ENCODE measurements at places on chromosomes 6 and 20. TPM values are rescaled to one million over a fixed set of nuclear protein-coding genes. Genes with fewer than 3 reads are reported as not detected.
A peak's percentile ranks its signal among the peaks of the same experiment; 100 is the strongest.

Gene CSTF1
- 25.6 TPM for total RNA-seq

Gene MICB
- total RNA-seq: 3.6 TPM

Gene CST7
- not detected for total RNA-seq

Gene VSX1
- total RNA-seq: not detected

Gene TAF4
- 20.0 TPM for total RNA-seq

Gene TBC1D20
- 39.6 TPM for total RNA-seq

Gene UBD
- total RNA-seq: not detected

GRCh38 chr20:45959126-45959525, 12.9 kb downstream of the ZNF335 start:
- H3K27me3 ChIP-seq: no peaks in the 10 kb centered on the region
- no peak overlapping the region for H3K4me3 ChIP-seq
- H3K4me1 ChIP-seq: no peaks in the 10 kb centered on the region
- H3K36me3 ChIP-seq: peaks cover 5% of the 10 kb centered on the region
- DNase-seq: no peak

DNA sequence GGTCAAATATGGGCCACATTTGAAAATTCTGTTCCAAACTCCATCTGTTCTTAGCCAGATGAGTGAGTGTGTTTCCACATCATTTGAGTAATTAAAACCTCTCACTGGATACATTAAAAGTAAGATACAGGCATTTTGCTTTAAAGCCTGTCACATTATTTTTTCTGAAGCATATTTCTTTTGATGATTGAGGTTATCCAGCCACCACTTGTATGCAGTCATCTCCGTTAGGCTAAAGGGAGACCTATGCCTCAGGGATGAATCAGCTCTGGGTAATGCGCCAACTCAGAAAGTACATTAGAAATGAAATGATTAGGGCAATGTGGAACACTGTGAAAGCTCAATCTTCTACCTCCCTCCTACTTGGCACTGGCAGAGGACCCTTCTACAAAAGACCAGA, 90.7 kb downstream of the SNAP25 start:
- H3K27ac ChIP-seq: no peak overlapping the region
- H3K4me1 ChIP-seq: peaks cover 6% of the 10 kb centered on the region
- DNase-seq: no peak

DNA sequence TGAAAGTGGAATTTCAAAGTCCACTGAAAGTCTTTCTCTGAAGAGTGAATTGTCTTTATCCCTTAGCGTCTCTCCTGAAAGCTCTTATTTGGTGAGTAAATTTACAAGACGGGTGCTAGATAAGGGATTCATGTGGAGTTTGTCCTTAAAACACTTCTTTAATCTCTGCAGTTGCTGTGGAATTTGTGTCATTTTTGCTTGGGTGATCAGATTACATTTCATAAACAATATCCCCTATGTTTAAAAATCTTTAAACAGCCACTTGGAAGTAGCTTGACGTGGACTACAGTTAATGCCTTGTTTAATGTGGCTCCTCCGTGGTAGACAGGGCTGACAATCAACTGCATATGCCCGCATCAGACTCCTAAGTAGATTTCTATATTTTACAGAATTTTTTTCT, 175.4 kb upstream of the ZNF217 start:
- H3K27ac ChIP-seq: no peak overlapping the region
- H3K4me1 ChIP-seq: peaks cover 10% of the 10 kb centered on the region
- H3K27me3 ChIP-seq: peaks cover 3% of the 10 kb centered on the region

DNA sequence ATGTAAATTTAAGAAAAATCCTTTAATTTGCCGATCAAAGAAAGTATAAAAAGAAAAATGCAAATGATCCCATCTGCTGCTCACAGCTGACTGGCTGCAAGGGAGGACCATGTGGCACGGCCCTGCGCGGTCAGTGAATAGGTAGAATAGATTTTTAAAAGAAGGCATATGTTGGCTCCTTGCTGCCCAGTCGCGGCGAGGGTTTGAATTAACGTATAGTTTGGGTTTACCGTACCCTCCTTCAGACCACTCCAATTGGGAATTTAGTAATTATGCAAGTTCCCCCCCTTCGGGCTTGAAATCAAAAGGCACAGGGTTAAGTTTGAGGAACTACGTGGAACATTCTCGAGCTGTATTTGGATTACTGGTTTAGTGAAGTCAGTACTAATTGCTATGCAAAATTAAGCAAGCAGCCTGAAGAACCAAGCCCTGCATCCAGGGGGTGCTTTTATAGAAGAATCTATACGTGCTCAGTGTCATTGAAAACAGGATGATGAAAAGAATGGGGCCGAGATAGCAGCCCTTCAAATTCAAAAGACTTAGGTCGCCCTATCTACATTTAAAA, 1.1 kb upstream of the BEND3 start:
- DNase-seq: peak; percentile 61
- H3K4me1 ChIP-seq: peaks cover 15% of the 10 kb centered on the region
- H3K27ac ChIP-seq: peak overlapping the region; percentile 99

- H3K27me3 ChIP-seq: no peaks in the 10 kb centered on the region
- peak overlapping the region; percentile 21 for H3K4me3 ChIP-seq
- H3K4me1 ChIP-seq: peaks cover 67% of the 10 kb centered on the region
- H3K36me3 ChIP-seq: no peaks in the 10 kb centered on the region
Measured at GRCh38 chr6:156848123-156848522, 70.9 kb downstream of the ARID1B start.

DNA sequence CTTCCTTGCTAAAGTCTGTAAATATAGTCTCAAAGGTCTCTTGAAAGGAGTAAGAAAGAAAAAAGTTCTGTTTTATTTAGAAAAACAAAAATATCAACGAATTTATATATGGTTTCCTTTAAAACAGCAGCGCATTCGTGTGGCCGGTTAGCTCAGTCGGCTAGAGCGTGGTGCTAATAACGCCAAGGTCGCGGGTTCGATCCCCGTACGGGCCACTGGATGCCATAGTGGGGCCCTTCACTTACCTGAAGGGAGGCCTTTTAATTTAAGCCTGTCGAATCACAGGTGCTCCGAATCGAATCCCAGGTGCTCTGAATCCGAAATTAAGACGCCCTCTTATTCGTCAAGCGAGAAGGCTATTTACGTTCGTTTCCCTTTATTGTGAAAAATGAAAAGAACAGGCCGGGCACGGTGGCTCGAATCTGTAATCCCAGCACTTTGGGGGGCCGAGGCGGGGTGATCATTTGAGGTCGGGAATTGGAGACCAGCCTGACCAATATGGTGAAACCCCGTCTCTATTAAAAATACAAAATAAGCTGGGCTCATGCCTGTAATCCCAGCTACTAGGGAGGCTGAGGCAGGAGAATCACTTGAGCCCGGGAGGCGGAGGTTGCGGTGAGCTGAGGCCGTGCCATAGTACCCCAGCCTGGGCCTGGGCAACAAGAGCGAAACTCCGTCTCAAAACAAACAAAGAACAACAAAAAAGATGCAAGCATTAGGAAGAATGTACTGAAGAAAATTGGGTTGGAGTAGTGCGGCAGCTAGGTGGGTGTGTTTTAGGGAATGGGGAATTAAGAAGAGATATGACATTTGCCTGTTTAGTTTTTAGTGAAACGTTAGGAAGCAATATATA, 195.8 kb upstream of the ZNF184 start:
- H3K4me3 ChIP-seq: peak overlapping the region; percentile 88
- H3K4me1 ChIP-seq: peaks cover 14% of the 10 kb centered on the region
- H3K36me3 ChIP-seq: no peaks in the 10 kb centered on the region
- peak overlapping the region; percentile 8 for H3K27ac ChIP-seq
- H3K27me3 ChIP-seq: peaks cover 35% of the 10 kb centered on the region

GRCh38 chr6:15427331-15428070, 181.6 kb downstream of the JARID2 start:
- DNase-seq: no peak
- no peak overlapping the region for H3K27ac ChIP-seq
- peaks cover 65% of the 10 kb centered on the region for H3K4me1 ChIP-seq
- H3K36me3 ChIP-seq: no peaks in the 10 kb centered on the region
- peaks cover 8% of the 10 kb centered on the region for H3K27me3 ChIP-seq

GRCh38 chr6:117483645-117484016, 1.2 kb downstream of the DCBLD1 start:
- H3K27me3 ChIP-seq: peaks cover 11% of the 10 kb centered on the region
- H3K27ac ChIP-seq: peak overlapping the region; percentile 80
- peak overlapping the region; percentile 92 for H3K4me3 ChIP-seq
- no peak for DNase-seq
- peaks cover 25% of the 10 kb centered on the region for H3K4me1 ChIP-seq

DNA sequence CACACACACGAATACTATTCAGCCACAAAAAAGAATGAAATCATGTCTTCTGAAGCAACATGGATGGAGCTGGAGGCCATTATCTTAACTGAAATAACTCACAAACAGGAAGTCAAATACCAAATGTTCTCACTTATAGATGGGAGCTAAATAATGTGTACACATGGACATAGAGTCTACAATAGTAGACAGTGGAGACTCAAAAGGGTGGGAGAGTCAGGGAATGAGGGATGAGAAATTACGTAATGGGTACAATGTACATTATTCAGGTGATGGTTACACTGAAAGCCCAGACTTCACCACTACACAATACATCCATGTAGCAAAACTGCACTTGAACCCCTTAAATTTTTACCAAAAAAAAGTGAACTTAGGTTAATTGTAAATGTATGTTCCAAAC, 160.4 kb downstream of the TASP1 start:
- peaks cover 6% of the 10 kb centered on the region for H3K36me3 ChIP-seq
- H3K27ac ChIP-seq: no peak overlapping the region
- H3K27me3 ChIP-seq: no peaks in the 10 kb centered on the region
- H3K4me3 ChIP-seq: no peak overlapping the region
- no peak for DNase-seq

GRCh38 chr6:47159763-47160162, 117.6 kb upstream of the ADGRF1 start:
- DNase-seq: no peak
- no peaks in the 10 kb centered on the region for H3K36me3 ChIP-seq
- no peak overlapping the region for H3K4me3 ChIP-seq
- H3K27me3 ChIP-seq: no peaks in the 10 kb centered on the region
- H3K4me1 ChIP-seq: no peaks in the 10 kb centered on the region
- no peak overlapping the region for H3K27ac ChIP-seq

DNA sequence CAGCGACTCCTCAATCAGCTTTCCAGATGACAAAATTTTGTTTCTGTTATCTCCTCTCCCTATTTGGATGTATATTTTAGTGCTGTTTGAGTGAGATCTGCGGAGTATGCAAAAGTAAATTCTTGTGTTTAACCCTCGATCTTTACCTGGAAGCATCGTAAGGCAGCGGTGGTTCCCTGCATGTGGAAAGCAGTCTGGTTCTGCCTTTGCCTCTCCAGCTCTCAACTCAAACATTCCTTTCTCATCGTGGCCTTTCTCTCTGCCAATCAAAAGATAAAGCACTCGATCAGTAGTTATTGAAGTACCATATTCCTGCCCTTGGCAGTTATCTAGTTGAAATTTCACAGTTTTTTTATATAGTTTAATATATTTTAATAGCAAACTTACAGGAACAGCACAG, 44.0 kb upstream of the BTN3A2 start:
- H3K27ac ChIP-seq: no peak overlapping the region
- no peaks in the 10 kb centered on the region for H3K4me1 ChIP-seq
- no peak overlapping the region for H3K4me3 ChIP-seq
- H3K27me3 ChIP-seq: peaks cover 13% of the 10 kb centered on the region

DNA sequence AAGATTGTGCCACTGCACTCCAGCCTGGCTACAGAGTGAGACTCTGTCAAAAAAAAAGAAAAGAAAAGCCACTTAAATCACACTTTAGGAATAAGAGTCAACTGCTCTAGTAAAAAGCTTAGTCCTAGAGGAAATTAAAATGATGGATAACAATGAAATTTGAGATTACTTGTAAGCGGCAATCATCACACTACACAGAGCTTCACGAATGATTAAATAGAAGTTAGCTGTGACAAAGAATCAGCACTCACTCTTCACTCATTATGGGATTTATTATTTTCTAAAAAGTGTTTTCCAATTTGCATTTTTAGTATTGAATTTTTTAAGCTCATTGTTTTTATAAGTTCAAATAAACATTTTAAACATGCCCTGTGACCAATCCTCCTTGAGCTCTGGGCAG, 718.0 kb downstream of the UTRN start:
- no peaks in the 10 kb centered on the region for H3K27me3 ChIP-seq
- H3K4me3 ChIP-seq: no peak overlapping the region
- no peaks in the 10 kb centered on the region for H3K36me3 ChIP-seq
- no peaks in the 10 kb centered on the region for H3K4me1 ChIP-seq
- DNase-seq: no peak

DNA sequence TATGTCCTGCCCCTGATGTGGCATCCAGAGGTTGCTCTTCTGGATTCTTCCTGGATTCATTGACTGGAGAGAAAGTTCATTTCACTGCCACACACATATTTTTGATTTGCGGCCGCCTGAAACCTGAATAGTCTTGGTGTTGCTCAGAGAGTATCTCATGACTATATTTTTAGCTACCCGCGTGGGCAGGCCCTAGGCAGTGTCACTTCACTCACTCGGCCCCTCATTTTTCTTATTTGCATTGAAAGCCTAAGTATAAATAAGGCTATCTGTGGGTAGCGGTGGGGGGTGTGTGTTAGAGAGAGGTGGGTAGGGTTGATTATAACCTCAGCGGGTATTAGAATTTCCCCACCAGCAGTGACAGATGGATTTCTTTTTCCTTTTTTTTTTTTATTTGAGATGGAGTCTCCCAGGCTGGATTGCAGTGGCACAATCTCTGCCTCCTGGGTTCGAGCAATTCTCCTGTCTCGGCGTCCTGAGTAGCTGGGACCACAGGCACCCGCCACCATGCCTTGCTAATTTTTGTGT, 113.5 kb downstream of the JARID2 start:
- H3K27ac ChIP-seq: no peak overlapping the region
- H3K4me3 ChIP-seq: no peak overlapping the region
- H3K27me3 ChIP-seq: no peaks in the 10 kb centered on the region
- peaks cover 34% of the 10 kb centered on the region for H3K4me1 ChIP-seq
- H3K36me3 ChIP-seq: no peaks in the 10 kb centered on the region

DNA sequence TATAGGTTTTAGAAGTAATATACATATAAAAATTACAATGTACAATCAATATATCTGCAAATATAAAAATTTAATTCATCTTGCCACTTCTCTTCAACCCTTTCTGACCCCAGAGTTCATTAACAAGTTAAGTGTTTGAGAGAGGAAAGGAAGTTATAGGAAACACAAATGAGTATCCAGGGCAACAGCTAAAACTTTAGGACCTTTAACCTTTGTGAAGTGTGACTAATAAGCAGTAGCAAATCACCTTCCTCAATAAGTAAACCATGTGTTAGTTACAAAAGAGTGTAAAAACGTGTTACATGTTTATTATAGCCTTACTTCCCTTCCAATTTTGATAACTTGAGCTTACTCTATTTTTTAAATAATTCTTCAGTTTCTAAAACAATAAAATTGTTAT, 73.4 kb upstream of the SIM1 start:
- no peaks in the 10 kb centered on the region for H3K36me3 ChIP-seq
- no peak overlapping the region for H3K27ac ChIP-seq
- H3K4me3 ChIP-seq: no peak overlapping the region
- H3K27me3 ChIP-seq: no peaks in the 10 kb centered on the region
- peaks cover 3% of the 10 kb centered on the region for H3K4me1 ChIP-seq

- H3K27me3 ChIP-seq: peaks cover 5% of the 10 kb centered on the region
- no peak for DNase-seq
- no peaks in the 10 kb centered on the region for H3K36me3 ChIP-seq
Measured at GRCh38 chr20:61539706-61540360, 287.8 kb downstream of the CDH4 start.

DNA sequence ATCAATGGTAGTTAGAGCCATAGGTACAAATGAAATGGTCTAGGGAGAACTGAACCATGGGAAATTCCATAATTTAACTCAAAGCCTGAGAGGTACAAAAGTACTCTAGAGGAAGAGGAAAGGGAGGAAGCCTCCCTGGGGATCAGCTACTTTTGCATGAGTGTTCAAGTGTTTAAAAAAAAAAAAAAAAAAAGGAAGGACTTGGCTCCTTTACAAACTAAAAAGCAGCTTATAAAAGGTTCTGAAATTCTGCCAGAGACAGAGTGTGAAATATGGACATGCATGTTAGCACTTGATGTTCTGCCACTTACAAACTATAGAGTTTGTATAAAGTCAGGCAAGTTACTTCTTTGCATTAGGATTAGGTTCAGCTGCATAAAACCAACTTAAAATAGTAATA, 290.0 kb downstream of the TBC1D7 start:
- DNase-seq: no peak
- H3K4me3 ChIP-seq: no peak overlapping the region
- H3K27me3 ChIP-seq: peaks cover 2% of the 10 kb centered on the region
- H3K36me3 ChIP-seq: no peaks in the 10 kb centered on the region
